ENCODE measurements at places on chromosomes 2 and 18.

- no peak for DNase-seq
Observed at GRCh38 chr2:2763351-2764000, 432.4 kb upstream of the MYT1L start.

DNA sequence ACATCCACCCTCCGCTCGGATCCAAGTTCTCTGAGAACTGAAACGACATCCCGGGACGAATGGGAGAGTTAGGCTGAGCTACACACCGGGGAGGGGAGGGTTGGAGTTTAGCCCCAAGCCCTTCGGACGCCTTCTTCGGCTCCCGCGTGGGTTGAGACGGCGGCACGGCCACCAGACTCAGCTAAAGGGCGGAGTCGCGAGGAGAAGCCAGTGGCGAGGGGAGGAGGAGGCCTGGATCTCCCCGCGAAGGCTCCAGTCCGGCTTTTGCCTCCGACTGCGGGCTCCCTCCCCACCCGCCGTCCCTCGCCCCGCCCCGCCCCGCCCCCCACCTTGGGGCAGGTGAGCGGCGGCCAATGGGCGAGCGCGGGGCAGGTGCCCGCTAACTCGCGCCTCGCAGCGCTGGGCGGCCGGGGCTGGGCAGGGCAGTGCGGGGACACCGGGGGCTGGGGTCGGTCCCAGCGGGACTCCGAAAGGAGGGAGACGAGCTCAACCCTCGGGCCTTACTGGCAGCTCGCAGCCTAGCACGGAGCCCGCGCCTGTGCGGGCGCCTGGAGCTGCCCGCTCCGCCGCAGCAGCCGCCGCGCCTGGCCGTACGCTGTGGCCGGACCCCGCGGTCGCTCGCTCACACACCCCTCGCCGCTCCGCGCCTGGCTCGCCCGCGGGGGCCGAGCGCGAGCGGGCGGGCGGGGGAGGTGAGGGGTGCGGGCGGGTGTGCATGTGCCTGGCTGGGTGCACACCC, at the start of gene EMX1:
Gene EMX1, plus strand, starts transcription at position 382 of the 739 bp plus-strand sequence. Its CDS starts 334 bp downstream, at position 716.
- DNase-seq, result no peak

GRCh38 chr2:203909261-203909967, 27.1 kb upstream of the ICOS start:
- DNase-seq, result peak; percentile 18

DNA sequence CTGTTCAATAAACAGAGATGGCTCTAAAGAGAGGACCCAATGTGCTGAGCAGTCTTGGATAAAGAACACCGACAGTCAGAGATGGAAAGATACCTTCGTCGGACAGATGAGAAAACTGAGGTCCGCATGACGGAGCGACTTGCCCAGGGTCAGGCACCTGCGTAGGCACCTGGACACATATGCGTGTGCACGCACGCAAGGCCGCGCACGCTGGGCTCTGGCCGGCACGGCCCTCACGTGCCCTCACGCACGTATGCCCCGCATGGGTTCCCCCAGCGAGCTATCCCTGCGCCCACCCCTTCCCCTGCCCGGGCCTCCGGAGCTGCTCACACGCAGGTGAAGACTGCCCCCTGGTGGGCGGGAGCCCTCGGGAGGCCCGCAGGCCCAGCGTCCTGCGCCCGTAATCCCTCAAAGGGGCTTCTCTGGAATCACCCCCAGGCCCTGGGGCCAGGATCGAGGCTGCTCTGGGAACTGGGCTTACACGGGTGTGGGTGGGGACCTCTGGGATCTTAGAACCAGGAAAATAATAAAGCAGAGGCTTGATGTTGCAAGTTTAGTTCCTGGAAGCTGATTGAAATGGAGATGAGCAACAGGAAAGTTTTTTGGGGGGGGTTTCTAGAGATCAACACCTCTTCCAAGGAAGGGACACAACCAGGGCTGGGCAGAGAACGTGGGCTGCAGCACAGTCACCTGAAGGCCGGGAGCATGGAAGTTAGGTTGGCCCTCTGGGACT, 246.3 kb downstream of the TNS1 start:
- no peak for DNase-seq

DNA sequence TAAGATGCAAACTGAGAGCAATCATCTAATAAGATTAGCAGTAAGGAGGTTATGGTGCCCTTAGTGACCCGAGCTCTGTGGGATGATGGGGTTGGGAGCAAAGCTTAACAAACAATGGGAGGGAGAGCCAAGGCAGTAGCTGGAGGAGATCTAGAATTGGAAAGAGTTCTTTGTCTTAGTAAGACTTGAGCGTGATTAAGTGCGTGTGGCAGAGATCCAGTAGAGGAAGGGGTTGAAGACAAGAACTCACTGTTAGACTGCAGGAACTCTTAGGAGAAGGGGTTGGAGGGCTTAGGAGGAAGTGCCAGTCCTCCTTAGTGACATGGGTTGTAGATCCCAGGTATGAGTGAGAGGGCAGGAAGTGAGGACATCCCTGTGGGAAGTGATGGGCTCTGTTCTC, 184.7 kb downstream of the GFPT1 start:
- DNase-seq, result no peak

- DNase-seq, result peak; percentile 47
Observed at GRCh38 chr2:160581035-160581434, 87.4 kb upstream of the RBMS1 start.

GRCh38 chr18:23578067-23578701, 8.1 kb downstream of the NPC1 start:
- no peak for DNase-seq

DNA sequence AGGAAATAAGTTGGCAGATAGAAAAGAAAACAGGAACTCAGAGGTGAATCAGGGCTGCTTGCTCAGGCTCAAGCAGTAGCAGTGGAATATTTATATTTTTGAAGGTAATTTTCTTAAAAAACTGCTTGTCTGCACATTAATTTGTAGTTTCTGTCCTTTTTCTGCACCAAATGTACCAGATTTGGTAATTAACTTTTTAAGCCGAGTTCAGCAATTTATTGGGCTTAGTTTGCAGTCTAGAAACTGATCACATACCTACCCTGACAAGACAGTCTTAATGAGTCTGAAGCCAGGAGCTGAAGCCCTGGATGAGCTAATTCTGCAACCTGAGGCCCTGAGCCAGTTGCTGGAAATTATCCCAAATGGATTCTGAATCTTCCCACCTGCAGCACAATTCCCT, 647.0 kb downstream of the TDRD15 start:
- DNase-seq, result no peak

DNA sequence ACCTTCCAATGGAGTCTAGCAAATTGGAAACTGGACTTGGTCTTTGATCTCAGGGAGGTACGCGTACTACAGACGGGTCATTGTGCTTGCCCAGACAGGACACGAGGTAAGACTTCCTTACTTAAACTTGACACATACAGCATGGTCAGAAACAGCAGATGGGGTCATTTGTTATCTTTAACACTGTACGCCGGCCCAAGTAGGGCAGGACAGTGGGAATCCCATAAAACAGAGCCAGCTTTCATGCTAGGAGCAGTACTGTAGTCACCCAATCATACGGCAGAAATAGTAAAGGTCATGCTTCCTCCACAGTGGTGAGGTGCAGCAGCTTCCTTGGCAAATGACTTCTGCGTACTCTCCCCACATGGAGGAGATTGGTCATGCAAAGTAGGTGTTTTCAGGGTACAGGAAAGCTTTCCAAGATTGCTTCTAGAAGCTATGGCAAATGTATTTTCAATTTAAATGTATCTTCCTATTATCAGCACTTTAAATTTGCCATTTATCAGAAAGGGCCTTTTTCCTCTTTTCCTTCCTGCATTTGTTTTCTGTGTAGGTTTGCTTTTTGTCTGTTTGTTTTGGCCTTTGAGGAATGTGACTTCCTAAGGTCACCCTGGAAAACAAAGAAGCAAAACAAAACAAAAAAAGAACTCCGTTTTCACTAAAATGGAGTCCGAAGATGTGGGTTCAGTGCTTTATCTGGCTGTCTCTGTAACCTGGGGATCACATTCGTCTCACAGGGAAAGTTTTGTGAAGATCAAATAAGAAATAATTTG, 74.0 kb upstream of the DSG1 start:
- no peak for DNase-seq

- DNase-seq, result no peak
Observed at GRCh38 chr2:225738735-225739134, 339.2 kb downstream of the NYAP2 start.

DNA sequence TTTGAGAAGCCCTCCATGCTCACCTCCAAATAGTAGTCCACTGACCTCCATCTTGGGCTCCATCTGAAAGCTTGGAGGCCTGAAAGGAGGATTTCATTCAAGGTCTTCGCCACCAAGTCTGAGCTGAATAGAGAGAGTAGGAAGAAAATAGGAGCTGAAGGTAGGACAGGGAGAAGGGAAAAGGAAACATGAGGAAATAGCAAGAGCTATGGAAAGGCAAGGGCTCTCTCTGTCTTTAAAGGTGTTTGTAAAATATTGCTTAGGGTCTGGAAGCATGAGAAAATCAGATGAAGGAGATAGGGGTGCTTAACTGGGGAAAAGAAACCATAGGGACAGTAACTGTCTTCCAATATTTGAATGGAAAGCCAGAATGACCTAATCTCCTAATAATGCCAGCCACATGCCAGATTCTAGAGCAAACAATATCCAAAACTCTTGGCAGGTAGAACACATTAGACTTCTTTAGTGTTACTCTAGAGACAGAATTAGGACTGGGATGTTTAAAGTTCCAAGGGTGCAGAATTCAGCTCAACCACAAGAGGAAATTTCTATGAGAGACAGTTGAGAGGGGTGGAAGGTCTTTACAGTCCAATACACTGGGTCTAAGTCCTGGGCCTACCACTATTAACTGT, 67.4 kb downstream of the NAB1 start:
- DNase-seq, result peak; percentile 65

DNA sequence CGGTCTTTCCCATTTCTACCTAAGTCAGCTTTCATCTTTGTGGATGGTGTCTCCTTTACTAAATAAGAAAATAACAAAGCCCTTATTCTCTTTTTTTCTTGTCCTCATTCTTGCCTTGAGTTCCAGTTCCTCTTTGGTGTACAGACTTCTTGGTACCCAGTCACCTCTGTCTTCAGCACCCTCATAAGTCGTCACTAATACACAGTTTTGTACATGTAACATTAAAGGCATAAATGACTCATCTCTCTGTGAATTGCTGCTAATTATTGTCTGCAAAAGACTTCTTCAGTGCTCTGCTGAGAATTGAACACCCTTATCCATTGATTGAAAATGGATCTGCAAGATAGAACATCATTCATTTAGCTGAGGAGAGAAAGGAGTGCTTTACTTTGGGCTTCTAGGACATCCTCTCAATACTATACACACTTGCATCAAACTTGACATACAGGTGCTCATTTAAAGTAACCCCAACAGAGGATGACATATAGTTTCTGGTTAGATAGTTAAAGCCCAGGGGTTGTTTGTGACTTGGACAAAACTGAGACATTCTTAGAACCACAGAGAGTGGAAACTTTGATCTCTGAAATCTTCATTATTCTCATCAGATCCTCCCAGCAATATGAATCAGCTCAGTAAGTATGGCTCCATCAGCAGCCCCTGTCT, 97.0 kb downstream of the XRCC5 start:
- no peak for DNase-seq

DNA sequence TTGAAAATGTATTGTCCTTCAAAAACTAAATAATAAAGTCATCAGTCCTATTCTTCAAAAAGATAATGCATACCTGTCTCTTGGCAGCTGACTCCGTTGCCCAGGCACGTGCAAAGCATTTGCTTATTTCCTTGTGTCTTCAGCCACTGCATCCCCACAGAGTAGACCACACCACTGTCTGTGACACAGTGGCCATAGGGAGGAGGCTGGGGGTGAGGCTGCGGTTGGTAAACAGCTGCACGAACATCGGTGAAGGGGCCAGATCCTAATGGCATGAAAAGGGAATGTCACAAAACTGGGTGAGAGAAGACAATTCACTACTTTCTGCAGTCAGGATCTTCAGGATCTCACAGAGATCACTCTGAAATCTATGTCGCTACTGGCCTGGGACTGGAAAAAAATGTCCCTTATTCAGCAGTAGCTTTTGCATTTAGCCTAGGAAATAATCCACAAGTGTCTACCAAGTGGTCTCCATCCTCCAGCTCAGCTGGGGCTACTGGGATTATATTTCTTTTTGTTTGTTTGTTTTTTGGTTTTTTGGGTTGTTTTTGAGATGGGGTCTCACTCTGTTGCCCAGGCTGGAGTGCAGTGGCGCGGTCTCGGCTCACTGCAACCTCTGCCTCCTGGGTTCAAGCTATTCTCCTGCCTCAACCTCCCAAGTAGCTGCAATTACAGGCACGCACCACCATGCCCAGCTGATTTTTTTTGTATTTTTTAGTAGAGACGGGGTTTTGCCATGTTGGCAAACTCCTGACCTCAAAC, 10.7 kb downstream of the FN1 start:
- no peak for DNase-seq

- no peak for DNase-seq
Observed at GRCh38 chr2:193336781-193337180, 1142.0 kb upstream of the TMEFF2 start.

GRCh38 chr2:17136231-17136630, 382.0 kb downstream of the RAD51AP2 start:
- no peak for DNase-seq

GRCh38 chr2:226187156-226187555, 612.5 kb downstream of the IRS1 start:
- no peak for DNase-seq

DNA sequence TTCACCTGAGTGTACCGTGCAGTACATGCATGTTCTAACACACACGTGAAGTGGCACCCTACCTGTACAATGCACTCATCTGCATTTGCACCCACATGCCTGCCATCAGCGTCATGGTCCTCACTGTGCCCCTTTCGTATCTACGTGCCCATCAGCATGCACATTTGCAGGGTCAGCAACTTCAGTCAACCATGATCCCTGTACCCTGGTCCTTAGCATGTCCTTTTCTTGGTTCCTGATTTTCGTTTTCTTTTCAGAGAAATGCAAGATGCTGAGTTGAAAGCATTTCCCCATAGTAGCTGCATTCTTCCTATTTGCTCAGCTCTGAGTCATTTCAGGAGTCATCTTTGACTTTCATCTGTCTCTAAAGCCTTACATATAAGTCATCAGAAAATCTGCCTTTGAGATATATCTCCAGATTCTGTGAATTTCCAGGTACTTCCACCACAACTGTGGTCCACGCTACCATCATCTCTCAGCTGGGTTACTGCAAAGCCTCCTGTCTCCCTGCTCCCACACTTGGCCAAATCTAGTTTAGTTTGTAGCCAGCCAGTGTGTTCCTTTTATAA, 14.7 kb upstream of the PUM2 start:
- DNase-seq, result peak; percentile 59

GRCh38 chr2:176822060-176822459, 390.5 kb upstream of the HNRNPA3 start:
- DNase-seq, result no peak

GRCh38 chr2:238165288-238165921, 6.6 kb downstream of the ERFE start:
- DNase-seq, result no peak

GRCh38 chr2:57432528-57432927, 614.1 kb upstream of the VRK2 start:
- DNase-seq, result no peak

- no peak for DNase-seq
Observed at GRCh38 chr18:5948237-5948636, 52.9 kb upstream of the TMEM200C start.

DNA sequence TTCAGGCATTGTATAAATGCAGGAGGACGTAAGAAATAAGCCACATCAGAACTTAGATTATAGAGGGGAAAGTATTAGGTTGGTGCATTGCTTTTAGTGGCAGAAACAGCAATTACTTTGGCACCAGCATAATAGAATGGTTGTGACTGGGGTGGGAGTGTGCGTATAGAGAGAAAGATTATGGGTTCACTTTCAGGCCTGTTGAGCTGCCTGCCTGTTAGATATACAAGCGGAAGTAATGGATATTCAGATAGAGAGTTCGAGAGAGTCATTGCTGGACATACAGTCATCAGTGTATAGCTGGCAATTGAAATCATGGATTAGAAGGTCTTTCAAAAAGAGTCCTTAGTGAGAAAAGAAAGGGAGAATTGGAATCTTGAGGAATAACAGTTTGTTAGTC, 139.2 kb upstream of the MYO3B start:
- no peak for DNase-seq

- no peak for DNase-seq
Observed at GRCh38 chr2:173021939-173022371, 53.7 kb upstream of the MAP3K20 start.

Data from RCC 7860 (cell line).